Amniotic epithelial cell (primary cell): ENCODE measurements at places on chromosomes 3 and 15.

DNA sequence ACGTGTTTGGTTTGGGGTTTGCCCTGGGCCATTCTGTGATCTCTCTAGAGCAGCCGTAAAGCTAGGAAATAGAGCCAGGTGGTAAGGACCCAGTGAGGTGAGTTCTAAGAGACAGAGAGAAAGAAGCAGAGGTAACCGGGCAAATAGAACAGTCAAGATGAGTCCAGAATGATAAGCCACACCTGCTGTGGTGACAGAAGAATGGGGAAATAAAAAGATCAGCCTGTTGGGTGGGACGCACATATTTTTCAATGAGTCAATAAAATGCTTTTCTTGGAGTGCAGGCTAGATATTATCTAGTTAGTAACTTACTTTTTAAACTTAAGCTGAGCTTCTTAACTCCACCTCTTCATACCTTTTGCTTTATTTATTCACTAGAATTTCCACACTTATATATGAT, 135.0 kb downstream of the NFKBIZ start:
- DNase-seq: no peak

DNA sequence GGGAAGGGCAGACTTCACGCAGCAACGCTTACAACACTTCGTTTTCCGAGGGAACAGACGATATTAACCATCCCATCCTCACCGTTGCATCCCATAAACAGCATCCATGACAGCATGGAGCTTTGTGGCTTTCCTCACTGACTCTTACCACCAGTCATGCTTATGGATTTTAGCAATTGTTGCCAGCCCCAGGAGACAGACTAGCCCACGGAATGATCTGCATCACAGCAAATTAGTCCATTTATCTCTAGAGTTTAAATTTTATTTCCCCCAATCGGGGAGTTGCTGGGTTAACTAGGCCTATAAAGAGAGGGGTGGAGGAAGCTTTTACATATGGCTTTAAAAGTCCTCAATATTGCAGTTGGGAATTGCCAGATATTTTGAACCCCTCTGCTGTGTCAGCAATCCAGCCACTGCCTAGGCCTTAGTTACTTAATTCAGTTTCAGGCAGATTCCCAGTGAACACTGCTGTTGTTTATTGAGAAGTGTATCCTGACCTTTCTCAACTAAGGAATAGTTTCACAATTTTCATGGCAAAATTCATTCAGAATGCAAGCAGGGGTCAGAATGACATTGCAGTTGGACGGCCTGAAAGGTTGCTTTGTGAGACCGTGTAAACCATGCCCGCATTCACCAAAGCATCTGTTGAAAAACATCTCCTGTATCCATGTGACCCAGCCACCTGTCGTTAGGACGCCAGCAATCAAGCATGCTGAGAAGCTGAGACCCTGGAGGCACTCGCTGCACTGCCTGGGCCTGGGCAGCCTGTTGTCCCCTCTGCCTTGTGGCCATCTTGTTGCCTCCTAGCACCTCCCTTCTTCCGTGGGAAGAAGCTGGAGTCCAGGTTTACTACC, 397.4 kb upstream of the TPM1 start:
- no peak for DNase-seq

DNA sequence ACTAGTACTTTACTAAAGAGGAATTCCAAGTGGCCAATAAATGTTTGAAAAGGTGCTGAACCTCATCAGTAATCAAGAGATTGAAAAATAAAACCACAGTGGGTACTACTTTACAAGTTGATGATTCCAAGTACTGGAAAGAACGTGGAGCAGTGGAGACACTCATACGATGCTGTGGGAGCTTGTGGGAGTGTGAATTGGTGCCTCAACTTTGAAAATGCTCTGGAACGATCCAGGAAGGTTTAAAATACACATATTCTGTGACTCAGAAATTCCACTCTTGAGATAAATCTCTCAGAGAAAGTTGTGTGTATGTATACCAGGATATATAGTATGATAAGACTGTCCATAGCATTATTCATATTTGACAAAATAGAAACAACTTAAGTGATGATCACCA, 9.3 kb downstream of the LRCH3 start:
- DNase-seq: peak; percentile 85

- peak; percentile 41 for DNase-seq
Measured at GRCh38 chr15:63896336-63897115, 62.8 kb upstream of the HERC1 start.

- peak; percentile 72 for DNase-seq
Measured at GRCh38 chr15:56491110-56491722, 26.3 kb upstream of the MNS1 start.

DNA sequence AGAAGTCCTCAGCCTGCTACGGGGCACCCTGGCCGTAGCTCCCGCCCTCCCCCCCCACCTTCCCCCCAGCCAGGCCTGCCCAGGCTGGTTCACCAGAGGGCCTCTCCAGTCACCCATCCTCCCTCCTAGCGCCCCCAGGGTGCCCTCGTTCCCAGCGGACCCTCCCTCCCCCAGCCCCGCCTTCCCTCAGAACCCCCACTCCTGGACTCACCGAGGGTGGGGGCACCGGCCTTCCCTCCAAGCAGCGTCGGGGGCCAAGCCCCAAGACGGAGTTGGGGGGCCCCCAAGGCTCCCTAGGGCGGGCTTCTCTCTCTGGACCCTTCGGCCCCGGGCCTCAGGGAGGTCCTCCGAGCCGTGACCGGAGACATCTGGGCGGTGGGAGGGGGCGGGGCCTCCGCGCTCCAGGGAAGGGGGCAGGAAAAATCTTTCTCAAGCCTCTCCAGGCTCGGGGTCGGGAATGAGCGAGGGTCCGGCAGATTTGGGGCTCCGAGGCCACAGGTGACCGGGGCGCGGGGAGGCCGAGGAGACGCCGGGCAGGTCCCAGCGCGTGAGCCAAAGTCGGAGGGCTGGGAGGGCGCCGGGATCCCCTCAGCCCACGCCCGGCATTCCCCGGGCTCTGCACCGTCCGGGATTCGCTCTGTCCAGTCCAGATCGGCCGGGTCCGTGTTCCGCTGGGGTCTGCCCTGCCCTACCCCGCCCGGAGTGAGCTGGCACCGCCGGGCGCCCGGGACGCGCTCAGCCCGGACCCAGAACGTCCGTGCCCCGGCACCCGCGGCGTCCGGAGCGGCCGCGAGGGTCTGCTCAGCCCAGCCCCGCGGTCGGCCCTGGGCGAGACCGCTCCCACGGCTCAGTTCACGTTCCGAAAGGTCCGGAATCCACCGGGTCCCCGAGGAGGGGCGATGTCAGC, 999 bp downstream of the INSYN1 start:
- DNase-seq: no peak

DNA sequence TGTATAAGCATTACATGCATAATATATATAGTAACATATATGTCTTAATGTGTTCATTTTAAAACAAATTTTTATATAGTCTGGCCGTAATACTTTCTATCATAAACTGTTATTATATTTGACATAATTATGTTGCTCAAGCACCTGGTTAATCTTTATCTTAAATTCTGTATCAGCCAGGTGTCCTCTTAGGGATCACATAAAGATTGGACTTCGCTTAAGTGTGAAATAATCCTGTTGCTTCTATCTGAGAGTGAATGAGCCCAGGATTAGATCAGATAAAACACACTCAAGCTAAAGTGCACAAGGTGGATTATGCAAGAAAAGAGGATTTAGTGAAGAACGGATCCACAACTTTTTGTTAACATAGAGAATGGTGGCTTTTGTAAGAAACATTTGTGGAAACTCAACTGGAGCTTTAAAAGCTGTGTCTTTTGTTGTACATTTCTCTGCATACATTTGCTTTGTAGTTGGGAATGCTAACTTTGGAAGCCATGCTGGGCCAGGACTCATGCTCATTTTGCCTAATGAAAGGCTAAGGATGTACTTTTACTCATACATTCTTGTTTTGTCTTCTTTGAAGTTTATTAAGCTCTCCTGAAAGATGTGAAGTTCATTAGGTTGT, 437.8 kb downstream of the ZIC1 start:
- no peak for DNase-seq

- no peak for DNase-seq
Measured at GRCh38 chr3:172454180-172454579, 5.9 kb upstream of the GHSR start.

DNA sequence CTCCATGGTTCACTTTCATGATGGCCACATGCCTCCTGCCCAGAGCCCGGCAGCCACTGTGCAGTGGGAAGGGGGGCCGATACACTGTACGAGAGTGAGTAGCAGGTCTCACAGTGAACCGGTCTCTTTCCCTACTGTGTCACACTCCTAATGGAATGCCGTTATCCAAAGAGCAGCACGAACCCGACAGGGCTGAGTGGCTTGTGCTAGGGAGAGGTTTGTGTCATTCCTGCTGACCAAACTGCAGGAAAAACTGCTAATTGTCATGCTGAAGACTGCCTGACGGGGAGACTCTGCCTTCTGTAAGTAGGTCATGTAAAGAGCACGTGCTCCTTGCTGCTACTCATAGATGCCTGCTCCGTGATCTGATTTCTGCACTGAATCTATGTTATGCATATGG, 105.1 kb downstream of the ARPP21 start:
- DNase-seq: no peak
